ENCODE measurements at places on chromosomes 5 and 9.

DNA sequence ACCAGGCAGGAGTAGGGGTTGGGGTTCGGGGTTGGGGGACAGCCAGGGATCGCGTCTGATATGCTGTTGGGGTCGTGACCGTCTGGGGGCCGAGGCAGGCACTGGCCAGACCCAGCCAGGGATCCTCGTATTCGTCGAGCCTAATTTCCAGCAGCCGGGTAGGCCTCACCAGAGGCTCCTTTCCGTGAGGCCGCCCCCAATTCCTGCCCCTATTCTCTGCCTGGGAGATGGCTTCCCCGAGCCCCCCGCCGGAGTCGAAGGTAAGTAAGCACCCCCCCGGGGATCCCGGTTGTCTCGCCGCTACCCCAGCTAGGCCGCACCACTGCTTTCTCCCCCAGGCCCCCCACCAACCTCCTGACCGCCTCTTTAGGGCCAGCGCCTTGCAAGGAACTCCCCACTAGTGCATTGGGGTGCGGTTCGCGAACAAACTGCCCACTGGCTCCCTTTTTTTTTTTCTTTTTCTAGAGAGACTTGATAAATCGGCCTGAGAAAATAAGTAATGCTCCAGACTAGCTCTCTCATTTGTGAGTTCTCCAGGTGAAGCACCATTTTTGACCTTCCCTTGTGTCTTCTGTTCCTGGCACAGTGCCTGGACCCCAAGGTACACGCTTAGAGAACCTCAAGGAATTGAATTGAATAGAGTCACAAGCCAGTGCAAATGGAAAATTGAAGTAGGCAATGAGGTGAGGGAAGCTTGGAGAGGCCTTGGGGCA lies 435 bp downstream of the ZNF189 start:
- DNase-seq, result no peak

GRCh38 chr5:115575167-115576070 lies 26.9 kb downstream of the TICAM2 start:
- DNase-seq, result no peak

GRCh38 chr9:108663422-108663821 lies 192.4 kb downstream of the ACTL7B start:
- DNase-seq, result no peak

- no peak for DNase-seq
Measured at GRCh38 chr9:72313507-72313906, 51.5 kb downstream of the ZFAND5 start.

DNA sequence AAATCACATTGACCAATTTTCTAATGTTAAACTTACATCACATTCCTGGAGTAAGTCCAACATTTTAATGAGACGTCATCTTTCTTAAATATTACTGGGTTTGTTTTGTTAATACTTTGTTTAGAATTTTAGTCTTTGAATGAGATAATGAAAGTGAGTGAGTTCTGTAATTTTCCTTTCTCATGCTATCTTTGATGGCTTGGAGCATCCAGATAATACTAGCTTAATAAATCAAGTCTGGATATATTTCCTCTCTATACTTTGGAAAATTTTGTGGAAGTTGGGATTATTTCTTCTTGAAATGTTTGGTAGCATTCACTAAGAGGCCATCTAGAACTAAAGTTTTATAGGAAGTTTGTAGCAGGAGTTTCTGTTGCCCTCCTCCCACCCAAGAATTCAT lies 90.8 kb upstream of the IL7R start:
- DNase-seq, result no peak

GRCh38 chr5:157562111-157562581 lies 13.4 kb downstream of the ADAM19 start:
- no peak for DNase-seq

GRCh38 chr5:95741458-95741857 lies 10.3 kb downstream of the RHOBTB3 start:
- no peak for DNase-seq

- DNase-seq, result no peak
Measured at GRCh38 chr9:112971415-112971814, 40.6 kb downstream of the ZNF883 start.

- no peak for DNase-seq
Measured at GRCh38 chr5:40606077-40606765, 73.5 kb upstream of the PTGER4 start.

DNA sequence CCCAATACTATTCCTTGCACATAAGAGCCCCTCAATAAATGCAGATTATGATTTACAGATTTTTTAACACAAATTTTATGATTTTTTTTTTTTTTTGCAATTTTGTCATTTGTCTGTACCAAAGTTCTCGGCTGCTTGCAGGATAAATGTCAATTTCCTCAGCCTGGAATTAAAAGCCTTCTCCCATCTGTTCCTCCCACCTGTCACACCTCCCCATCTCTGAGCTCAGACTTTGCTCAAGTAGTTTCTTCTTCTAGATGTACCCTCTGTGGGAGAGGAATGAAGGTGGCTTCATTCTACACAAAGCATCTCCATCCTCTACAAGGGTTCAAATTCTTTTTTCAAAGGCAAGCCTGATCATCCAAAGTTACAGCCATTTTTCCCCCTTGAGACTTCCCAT lies 153.7 kb upstream of the GRAMD2B start:
- no peak for DNase-seq

- no peak for DNase-seq
Measured at GRCh38 chr5:132838516-132839282, 8.3 kb upstream of the SHROOM1 start.

GRCh38 chr5:82050955-82051354 lies 79.1 kb downstream of the ATG10 start:
- no peak for DNase-seq

- no peak for DNase-seq
Measured at GRCh38 chr9:116674210-116674980, 12.7 kb upstream of the TRIM32 start.

- no peak for DNase-seq
Measured at GRCh38 chr9:16205455-16205854, 652.6 kb downstream of the CCDC171 start.

GRCh38 chr5:111934511-111934910 lies 177.5 kb upstream of the NREP start:
- no peak for DNase-seq

DNA sequence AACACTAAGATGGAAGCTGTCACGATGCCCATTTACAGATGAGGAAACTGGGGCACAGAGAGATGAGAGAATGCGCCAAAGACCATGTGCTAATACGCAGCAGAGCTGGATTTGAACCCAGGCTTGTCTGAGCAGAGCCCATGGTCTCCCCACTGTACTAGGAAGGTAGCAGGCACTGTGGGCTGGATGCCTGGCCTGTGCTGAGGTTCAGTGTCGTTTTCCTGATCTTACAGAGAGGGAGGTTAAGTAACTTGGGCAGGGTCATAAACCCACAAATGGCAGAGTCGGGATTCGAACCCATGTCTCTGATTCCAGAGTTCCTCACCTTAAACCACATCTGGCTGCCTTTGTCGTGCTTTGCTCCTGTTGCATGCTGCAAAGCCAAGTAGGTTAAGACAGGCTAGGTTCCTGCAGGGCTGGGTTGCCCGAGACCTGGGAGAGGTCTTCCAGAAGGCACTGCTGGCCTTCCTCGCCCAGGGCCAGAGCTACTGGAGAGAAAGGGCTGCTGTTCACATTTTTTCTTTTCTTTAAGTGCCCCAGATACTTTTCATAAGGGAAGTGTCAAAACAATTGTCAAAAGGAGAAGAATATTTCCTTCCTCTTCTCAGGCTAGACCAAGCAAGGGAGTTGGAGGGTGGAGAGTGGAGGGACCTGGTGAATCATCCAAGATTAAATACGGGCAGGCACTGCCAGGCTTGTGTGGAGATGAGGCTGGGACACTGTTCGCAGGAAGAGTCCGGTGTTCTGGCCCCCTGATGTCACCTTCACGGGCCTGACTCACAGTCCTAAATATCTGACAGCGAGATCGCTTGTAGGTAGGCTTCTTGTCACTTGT lies 3.2 kb downstream of the NEK6 start:
- no peak for DNase-seq

DNA sequence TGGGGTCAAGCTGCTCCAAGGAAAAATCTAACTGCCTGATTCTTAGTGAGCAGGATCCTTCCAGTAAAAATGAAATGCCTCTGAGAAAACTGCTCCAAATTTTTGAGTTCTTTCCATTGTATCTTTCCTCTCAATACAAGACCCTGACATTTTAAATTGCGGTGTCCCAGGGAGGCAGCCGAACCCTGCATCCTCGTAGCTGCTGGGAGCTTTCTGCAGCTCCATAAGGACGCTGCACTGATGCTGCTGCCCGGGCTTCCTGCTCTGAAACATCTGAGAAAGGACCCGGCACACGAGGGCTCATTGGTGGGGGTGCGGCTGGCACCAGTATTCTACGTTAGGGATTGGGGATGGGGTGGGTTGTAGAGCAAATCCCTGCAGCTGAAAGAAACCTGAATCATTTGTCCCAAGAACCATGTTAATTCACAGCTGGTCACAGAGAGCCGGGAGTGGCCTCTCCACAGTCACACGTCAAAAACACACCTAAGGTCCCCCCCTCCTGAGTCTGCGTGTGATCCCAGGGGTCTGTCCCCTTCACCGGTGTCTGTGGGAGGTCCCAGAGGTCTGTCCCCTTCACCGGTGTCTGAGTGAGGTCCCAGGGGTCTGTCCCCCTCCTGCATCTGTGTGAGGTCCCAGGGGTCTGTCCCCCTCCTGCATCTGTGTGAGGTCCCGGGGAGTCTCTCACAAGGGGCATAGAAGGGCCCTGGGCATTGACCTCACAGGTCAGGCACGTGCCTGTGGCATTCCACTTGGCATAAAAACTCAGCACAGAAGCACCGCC lies 63.4 kb upstream of the ZNF354B start:
- no peak for DNase-seq

- DNase-seq, result no peak
Measured at GRCh38 chr5:41408676-41409443, 101.5 kb downstream of the PLCXD3 start.

GRCh38 chr9:80906728-80907127 lies 782.6 kb downstream of the TLE1 start:
- DNase-seq, result no peak

- DNase-seq, result no peak
Measured at GRCh38 chr5:106086352-106086751, 1584.4 kb downstream of the EFNA5 start.

GRCh38 chr5:32489791-32490562 lies 45.4 kb upstream of the ZFR start:
- DNase-seq, result peak; percentile 73

DNA sequence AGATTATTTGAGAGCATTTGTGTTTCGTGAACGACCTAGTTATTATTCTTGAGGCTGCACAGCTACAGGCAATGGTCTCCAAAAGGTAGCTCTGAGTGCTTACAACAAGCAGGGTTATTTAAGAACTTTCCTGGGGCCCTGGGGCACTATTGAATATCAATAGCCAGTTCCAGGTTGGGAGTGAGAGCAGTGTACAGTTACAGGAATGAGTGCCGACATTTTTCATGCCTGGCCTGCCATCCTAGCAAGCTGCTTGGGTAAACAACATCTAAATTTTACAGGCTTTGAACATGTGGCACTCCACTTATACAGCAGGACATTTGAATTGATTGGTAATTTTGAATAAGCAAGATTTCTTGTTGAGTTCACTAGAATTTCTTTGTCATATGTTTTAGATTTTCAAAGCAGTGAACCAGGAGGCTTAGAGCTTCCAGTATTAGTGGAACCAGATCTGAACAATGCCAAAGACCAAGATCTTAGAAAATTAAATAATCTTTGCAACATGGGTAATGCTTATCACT lies 171.9 kb upstream of the GDNF start:
- DNase-seq, result no peak

- DNase-seq, result no peak
Measured at GRCh38 chr9:95459851-95460517, 56.8 kb downstream of the PTCH1 start.

DNA sequence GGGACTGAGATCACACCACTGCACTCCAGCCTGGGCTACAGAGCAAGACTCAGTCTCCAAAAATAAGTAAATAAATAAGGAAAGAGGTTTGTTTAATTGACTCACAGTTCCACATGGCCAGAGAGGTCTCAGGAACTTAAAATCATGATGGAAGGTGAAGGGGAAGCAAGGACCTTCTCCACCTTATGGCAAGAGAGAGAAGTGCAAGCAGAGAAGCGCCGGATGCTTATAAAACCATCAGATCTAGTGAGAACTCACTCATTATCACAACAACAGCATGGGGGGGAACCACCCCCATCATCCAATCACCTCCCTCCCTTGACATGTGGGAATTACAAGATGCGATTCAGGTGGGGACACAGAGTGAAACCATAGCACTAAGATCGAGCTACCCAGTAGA lies 22.8 kb upstream of the RGMB start:
- DNase-seq, result no peak

DNA sequence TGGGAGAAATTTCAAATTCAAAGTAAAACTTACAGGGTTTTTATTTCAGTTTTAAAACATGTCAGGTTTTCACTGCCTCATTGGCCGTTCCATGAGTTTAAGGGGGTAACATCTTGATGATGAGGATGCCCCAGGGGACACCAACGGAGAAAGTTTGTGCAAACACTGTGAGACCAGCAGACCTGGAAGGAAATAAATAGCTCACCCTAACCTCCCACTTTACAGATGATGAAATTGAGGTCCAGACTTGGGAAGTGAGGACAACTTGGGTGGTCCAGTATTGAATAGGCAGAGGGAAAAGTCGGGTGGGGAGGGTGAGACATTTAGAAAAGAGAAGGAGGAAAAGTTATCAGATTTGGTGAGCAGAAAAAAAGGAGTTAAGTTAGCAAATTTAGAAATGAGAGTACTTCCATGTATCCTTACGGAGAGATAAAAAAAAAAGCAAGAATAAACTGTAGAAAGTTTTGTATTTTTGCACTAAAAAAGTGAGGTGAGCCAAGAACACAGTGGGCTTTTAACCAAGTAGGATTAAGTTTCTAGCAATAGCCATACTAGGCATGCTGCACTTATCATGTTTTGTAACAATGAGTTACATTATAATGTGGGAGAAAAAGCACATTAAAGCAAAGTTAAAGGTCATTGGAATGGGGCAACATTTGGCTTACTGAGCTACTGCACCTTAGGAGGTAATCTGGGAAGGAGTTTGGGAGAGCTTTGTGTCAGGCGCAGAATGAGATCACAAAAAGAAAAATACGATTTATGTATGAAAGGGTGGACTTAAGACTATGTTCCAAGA lies 125.1 kb downstream of the GAS1 start:
- no peak for DNase-seq

DNA sequence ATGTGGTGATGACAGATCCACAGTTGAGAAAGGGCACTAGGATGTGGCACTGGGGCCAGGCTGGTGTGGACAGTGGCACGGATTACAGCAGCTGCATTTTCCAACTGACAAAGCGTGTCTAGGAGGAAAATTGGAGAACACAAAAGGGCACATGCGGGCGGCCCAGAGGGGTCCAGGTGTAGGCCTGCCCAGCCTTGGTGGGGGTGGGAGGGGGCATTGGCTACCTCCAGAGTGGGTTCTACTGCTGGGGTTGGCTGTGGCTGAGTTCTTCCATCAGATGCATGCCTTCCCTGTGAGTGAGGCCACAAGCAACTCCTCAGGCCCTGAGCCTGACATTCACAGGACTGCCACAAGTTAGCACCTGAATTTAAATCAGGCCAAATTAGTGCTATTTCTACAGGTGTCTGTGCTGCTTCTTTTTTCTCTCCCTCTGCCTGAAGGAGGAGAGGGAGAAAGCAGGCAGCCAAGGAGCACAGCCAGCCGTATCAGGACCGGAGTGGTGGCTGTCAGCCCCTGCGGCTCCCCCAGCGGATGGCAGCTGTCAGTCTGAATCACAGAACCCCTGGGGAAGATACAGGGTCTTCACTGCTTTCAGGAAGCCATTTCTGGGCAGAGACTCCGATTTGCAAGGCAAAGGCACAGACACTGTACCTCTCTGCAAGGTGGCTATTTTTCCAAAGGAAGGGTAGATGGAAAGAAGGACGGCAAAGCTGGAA lies 464.2 kb downstream of the SPOCK1 start:
- no peak for DNase-seq

- DNase-seq, result no peak
Measured at GRCh38 chr9:125700791-125701190, 6.2 kb downstream of the MAPKAP1 start.
